ENCODE measurements at places on chromosomes 7 and 10. TPM values are rescaled to one million over a fixed set of nuclear protein-coding genes. Genes with fewer than 3 reads are reported as not detected.

The RPEL1 gene
- 0.08 TPM for polyA plus RNA-seq

The NPTX2 gene
- 12.1 TPM for polyA plus RNA-seq

GRCh38 chr10:5014936-5015335 lies 11.3 kb upstream of the AKR1C2 start:
- DNase-seq = no peak

GRCh38 chr7:92835261-92835850 lies 1.0 kb downstream of the CDK6 start:
- DNase-seq = no peak

DNA sequence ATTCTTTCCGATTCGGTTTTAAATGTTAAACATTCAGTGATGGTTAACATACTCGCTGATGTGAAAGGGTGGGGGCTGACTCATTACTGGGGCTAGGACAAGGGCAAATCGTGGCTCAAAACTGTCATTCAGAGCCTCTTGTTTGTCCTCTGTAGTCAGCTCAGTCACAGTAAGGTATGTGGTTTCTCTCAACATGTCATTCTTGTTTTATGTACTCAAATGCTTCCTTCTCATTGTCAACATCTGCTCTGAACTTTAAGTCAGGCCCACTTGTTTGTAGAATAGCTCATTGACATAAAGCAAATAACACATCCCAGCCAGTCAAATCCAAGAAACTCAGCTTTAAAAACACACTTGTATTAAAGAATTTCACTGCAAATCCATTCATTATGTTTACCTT lies 7.3 kb downstream of the SLC16A9 start:
- no peak for DNase-seq

DNA sequence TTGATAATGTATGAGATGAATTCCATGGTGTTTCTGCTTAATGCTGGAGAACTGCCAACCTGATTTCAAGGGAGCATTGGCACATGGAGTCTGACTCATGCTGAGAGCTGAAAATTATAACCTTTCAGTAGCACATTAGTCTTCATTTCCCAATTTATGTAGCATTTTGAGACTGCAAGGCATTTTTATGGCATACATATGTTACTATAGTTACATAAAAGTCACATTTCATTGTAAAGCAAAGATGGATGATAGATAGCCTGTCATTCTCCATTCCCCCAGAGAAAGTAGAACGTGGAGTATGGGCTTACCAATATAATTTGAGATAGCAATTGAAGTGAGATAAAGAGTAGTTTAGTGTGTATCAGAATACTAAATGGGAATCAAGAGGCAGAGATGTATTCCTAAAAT lies 103.1 kb downstream of the SLC16A9 start:
- DNase-seq = no peak

DNA sequence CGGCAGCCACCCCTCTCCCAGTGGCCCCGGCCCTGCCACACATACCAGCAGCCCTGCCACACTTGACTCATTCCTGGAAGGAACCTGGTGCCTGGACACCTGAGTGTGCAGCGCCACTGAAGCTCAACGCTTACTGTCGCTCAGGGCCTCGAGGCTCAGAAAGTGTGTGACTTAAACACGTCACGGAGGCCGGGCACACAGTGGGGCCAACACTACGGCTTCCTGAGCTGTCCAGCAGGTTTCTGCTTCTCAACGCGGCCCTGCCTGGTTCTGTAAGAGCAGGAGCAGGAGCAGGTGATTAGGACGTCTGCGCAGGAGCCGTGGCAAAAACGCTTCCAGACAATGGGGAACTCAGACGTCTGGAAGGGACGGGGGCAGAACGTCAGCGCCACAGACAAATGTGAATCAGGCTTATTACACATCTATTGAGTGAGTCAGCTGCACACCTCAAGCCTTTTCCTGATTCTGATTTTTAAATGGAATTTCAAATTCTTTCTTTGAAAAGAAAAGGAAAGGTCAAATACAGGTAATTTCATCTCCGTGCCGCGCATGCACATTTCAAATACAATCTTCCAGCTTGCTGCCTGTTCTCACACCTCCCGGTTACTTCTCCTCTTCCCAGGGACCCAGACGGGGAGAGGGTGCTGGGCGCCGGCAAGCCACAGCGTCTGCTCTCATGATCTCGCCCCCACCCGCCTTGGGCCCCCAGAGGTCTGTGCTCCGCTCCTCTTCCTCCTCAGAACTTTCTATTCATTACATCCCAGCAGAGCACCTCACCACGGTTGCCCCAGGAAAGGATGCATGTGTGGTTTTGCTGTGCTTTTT lies 66.6 kb downstream of the ADARB2 start:
- DNase-seq = no peak

- no peak for DNase-seq
Measured at GRCh38 chr7:140389445-140389844, 8.9 kb downstream of the SLC37A3 start.

GRCh38 chr7:51081270-51081890 lies 235.2 kb downstream of the COBL start:
- DNase-seq = no peak

DNA sequence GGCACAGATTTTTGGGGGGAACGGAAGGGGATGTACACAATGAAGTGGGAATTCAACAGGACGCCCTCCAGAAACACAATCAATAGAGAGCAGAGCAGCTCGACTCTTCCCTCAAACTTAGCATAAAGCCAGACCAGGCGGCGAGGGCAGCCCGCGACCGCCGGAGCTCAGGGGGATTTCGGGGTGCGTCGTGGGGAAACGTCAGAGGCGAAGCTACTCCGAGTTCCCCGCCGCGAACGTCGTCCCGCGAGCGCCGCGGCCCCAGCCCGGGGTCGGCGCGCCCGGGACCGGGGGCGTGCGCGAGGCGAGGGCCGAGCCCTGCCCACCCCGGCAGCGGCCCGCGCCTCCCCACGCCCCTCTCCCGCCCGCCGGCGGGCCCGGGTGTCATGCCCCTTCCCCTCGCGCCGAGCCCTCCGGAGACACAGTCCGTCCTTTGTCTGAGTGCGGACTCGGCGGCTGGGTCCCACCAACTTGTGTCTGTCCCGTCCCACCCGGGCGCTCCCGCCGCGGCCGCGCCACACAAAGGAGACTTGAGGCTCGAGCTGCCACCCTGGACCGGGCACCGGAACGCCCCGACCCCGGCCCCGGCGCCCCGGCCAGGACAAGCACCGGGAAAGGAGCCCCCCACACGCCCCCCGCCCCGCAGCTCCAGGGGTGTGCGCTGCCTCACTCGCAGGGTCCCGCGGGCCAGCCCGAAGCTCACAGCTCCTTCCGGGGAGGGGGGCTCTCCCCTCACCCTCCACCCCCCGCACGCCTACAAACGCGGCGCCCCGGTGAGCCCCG lies 634 bp downstream of the EZH2 start:
- DNase-seq = no peak

DNA sequence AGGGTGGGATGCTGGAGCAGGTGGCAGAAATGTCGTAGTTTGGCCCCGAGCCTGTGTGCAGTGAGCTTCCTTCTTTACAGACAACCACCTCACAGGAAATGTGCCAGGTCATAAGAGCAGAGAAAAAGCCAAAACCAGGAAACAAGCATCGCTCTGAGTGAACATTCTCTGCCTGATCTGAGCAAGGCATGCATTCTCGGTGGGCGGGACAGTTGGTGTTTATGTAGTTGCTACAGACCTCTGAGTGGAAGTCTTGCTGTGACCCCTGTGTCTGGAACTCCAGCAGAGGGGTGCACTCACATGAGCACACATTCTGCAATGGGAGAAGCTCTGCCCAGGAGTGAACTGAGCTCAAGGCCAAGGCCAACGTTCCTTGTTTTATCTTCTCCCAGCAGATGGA lies 230.1 kb downstream of the TCERG1L start:
- no peak for DNase-seq

GRCh38 chr10:117134056-117134305 lies 4.1 kb downstream of the VAX1 start:
- no peak for DNase-seq

Data from urinary bladder (tissue), 4 donors.